Activated CD4-positive, alpha-beta T cell treated with anti-CD3 and anti-CD28 coated beads, Interleukin-2, amount 10 ng/mL, durations not matched to agents 7 days and 5 days (primary cell): ENCODE measurements at places on chromosomes 1 and 21. TPM values are rescaled to one million over a fixed set of nuclear protein-coding genes. Genes with fewer than 3 reads are reported as not detected.

The OR6K3 gene
- not detected for total RNA-seq

The IQCC gene
- total RNA-seq = 4.8 TPM

The MPL gene
- not detected for total RNA-seq

The KDF1 gene
- total RNA-seq = not detected

The HAO2 gene
- total RNA-seq = not detected

The DNASE2B gene
- not detected for total RNA-seq

The MAEL gene
- not detected for total RNA-seq

The CTNNBIP1 gene
- total RNA-seq = 13.9 TPM

The PTPN22 gene
- total RNA-seq = 62.8 TPM

The WDR77 gene
- 48.6 TPM for total RNA-seq

The SHISAL2A gene
- 8.2 TPM for total RNA-seq

The CNR2 gene
- total RNA-seq = 0.04 TPM

The C1orf105 gene
- not detected for total RNA-seq

The ACOT7 gene
- total RNA-seq = 101 TPM

The GSTM3 gene
- total RNA-seq = 8.2 TPM

The CFHR5 gene
- not detected for total RNA-seq

The FCGR3B gene
- total RNA-seq = not detected

The PSMA5 gene
- 174 TPM for total RNA-seq

The KRTAP13-3 gene
- not detected for total RNA-seq

The TENT5C gene
- total RNA-seq = 13.3 TPM

The LCE5A gene
- total RNA-seq = not detected

The KCNJ6 gene
- not detected for total RNA-seq

The ROR1 gene
- not detected for total RNA-seq

The CRYBG2 gene
- 2.2 TPM for total RNA-seq

The GLIS1 gene
- not detected for total RNA-seq

The NRIP1 gene
- 13.8 TPM for total RNA-seq

The KCNJ9 gene
- not detected for total RNA-seq

The TCHHL1 gene
- not detected for total RNA-seq

The PLA2G4A gene
- total RNA-seq = not detected

The CR1L gene
- total RNA-seq = not detected

The SRRM1 gene
- total RNA-seq = 191 TPM

The C1orf56 gene
- total RNA-seq = 0.62 TPM

The EFCAB14 gene
- total RNA-seq = 88.1 TPM
